ENCODE measurements at places on chromosomes 7 and 10. TPM values are rescaled to one million over a fixed set of nuclear protein-coding genes. Genes with fewer than 3 reads are reported as not detected.

DNA sequence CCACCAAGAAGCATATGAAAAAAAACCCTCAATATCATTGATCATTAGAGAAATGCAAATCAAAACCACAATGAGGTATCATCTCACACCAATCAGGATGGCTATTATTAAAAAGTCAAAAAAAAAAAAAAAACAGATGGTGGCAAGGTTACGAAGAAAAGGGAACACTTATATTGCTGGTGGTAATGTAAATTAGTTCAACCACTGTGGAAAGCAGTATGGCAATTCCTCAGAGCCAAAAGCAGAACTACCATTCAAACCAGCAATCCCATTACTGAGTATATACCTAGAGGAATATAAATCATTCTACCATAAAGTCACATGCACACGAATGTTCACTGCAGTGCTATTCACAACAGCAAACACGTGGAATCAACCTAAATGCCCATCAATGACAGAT is 46.0 kb downstream of the CNOT4 start:
- DNase-seq, result no peak

The KIAA1549 gene
- 1.8 TPM for total RNA-seq

The EVX1 gene
- not detected for total RNA-seq

- no peak for DNase-seq
Observed at GRCh38 chr10:6165221-6165725, 37.5 kb upstream of the PFKFB3 start.

- DNase-seq, result no peak
Observed at GRCh38 chr10:78981257-78981969, 87.4 kb upstream of the ZMIZ1 start.

The ERVW-1 gene
- total RNA-seq, result not detected

- no peak for DNase-seq
Observed at GRCh38 chr7:91299952-91300775, 35.9 kb downstream of the FZD1 start.

GRCh38 chr10:89332123-89332633 is 4.4 kb downstream of the IFIT3 start:
- DNase-seq, result peak; percentile 60

GRCh38 chr7:100476903-100477870 is 1.8 kb downstream of the TSC22D4 start:
- peak; percentile 47 for DNase-seq
